ENCODE measurements at places on chromosomes 4 and X.

DNA sequence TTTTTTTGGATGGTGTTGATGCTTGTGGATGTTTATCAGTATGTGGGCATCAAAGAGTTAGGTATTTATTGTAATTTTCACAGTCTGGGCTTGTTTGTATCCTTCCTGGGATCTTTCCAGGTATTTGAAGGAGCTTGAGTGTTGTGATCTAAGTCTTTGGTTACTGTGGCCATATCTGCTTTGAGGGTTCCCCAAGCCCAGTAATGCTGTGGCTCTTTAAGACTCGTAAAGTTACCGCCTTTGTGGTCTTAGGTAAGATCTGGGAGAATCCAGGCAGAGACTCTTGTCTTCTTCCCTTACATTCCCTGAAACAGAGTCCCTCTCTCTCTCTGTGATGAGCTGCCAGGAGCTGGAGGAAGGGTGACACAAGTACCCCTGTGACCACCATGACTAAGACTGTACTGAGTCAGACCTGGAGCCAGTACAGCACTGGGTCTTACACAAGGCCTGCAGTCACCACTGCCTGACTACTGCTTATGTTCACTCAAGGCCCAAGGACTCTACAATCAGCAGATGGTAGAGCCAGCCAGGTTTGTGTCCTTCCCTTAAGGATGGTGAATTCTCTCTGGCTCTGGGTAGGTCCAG lies 62.2 kb downstream of the FMR1NB start:
- DNase-seq: no peak

GRCh38 chrX:57902633-57903032 lies 7.6 kb downstream of the ZXDA start:
- no peak for DNase-seq

DNA sequence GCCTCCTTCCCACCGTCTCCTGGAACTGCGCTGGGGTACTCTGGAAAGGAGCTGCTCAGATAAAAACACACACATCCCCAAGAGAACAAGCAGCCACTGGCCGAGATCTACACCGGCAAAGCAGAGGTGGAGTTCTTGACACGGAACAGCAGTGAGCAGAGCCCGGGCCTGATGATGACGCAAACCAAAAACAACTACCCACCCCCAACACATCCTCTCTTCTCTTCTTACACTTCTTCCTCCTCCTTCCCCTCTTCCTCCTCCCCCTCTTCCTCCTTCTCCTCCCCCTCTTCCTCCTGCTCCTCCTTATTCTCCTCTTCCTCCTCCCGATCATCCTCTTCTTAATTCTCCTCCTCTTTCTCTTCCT lies 4.6 kb downstream of the PNMA5 start:
- no peak for DNase-seq

DNA sequence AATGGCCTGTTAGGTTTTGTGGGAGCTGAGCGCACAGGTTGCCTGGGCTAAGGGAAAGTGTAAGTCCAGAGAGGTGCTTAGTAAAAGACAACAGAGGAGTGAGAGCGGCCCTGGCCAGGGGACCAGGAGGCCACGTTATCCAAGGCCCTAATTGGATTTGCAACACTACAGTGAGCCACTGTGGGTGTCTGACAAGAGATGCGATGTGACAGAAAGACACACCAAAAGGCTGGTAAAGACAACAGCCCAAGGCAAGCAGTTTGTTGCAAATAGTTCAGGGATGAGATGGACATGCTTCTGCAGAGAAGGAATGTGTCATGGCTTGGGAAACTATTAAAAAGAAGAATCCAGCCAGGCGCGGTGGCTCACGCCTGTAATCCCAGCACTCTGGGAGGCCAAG lies 162.7 kb upstream of the KIT start:
- no peak for DNase-seq

DNA sequence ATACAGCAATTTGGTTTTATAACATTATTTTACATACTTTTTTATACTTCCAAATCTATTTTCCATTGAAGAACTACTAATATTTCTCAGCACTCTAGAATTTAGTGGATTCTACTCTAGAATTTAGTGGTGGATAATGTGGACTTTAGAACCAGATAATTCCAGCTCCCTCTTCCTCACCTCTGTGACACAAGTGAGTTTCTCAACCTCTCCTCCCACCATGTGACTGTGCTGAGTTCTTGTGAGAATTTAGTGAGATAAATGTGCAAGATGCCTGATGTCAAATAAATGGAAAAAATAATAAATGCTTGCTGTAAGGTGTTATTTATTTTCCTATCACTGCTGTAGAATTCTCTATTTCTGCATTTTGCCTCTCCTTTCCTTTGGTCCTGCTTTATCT lies 107.3 kb downstream of the CPEB2 start:
- DNase-seq: no peak

DNA sequence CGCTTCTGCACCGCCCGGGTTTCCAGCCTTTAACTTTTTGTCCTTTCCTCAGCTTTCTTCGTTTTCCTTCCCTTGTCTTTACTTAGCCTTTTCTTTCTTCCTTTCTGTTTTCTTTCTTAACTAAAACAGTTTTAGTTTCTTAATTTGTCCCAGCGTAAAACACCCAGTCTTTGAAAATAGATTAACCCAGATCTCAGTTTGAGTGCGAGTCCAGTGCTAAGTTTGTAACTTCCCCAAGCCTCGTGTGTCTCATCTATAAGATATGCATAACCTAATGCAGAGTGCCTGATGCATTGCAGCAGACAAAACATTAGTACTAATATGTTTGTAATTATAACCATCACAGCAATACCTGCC lies 460 bp upstream of the GEMIN8 start:
- DNase-seq: no peak

- DNase-seq: no peak
Measured at GRCh38 chr4:26459054-26459755, 31.1 kb downstream of the CCKAR start.

DNA sequence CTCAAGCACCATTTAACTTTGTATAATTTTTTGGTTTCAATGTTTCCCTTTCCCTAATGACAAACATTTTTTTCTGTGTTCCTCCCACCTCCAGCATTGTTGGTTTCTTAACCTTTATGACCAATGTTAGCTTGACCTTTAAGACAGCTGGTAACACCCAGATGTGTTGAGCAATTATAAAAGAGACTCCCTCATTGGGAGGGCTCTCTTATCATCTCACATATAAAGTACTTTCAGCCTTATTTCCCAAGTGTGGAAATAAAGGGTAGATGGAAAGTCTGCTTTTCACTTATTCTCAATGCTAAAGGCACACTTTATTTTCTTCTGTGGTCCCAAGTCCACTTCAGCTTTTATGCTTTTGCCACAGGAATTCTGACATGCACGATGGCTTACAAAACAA lies 1420.4 kb downstream of the RAPGEF2 start:
- no peak for DNase-seq

DNA sequence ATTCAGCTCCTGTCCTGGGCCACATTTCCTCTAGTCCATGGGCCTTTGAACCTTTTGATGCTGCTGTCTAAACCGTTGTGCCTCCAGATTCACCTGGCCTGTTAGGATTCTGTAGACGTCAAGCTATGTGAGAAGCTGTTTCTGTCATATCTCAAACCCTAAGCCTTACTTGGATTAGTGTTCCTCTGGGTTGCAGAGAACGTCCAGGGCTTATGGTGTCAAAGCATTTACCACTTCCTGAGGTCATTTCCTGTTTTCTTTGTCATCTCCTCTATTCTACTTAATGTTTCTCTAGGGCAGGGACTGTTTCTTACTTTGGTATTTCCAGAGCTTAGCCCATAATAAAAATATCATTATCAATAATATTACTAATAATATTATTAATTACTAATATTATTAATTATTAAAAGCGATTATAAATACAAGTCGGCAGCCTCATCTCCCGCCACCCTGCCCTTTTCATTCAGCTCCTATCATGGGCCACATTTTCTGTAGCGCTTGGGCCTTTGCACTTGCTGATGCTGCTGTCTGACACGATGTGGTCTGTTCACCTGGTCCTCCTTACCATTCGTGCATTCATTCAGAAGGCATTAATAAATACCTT lies 19.1 kb downstream of the PRIMPOL start:
- no peak for DNase-seq

- no peak for DNase-seq
Measured at GRCh38 chrX:32514986-32515385, 696.4 kb downstream of the DMD start.

GRCh38 chr4:167930166-167930565 lies 162.2 kb upstream of the ANXA10 start:
- DNase-seq: no peak

GRCh38 chrX:14015294-14015693 lies 14.4 kb downstream of the GEMIN8 start:
- no peak for DNase-seq

DNA sequence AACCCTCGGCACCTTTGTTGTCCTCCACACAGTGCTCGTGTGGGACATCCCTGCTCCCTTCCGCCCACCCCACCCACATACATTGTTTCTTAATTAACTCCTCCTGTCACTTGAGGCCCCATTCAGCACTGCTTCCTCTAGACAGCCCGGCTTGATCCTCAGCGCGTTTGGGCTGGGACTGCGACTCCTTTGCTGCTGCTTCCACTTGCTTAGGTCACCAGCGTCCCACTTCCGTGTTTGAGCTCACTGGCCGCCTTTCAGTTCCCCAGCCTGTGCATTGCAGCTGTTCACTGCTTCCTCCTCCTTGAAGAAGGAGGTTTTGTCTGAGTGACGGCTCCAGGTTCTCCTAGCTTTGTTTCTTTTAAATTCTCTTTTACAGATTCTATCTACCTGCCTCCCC lies 16.1 kb downstream of the RNF4 start:
- DNase-seq: no peak

DNA sequence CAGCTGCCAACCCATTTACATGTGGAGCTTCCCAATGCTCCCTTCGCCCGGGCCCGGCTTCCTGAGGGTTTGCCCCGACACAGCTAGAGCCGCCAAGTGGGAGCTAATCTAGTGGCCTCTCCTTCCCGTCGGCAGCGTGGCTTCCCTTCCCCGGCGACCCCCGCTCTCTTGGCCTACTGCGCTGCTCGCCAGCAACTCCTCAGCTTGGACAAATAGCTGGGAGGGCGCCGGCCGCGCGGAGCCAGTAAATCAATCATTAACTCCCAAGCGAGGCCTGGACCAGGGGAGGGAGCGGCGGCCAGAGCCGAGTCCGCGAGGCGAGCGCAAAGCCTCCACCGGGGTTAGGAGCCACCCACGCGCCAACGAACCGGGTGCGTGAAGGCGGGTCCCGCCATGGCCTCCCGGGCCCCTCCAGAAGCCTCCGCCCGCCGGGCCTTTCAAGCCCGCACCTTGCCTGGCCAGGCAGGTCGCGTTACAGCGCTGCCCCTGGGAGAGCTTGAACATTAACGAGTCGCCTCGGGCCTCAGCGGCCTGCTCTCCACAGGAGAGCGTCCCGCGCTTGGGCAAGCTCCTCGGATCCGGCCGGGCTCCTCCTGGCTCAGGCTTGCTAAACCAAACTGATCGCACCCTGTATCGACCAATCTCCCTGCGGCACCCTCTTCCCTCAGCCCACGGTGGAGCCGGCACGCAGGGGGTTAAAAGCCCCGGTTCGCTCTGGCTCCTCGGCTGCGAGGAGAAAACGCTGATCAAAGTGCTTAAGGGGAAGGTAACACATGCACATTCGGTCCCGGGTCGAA lies 10.6 kb upstream of the BCOR start:
- no peak for DNase-seq

DNA sequence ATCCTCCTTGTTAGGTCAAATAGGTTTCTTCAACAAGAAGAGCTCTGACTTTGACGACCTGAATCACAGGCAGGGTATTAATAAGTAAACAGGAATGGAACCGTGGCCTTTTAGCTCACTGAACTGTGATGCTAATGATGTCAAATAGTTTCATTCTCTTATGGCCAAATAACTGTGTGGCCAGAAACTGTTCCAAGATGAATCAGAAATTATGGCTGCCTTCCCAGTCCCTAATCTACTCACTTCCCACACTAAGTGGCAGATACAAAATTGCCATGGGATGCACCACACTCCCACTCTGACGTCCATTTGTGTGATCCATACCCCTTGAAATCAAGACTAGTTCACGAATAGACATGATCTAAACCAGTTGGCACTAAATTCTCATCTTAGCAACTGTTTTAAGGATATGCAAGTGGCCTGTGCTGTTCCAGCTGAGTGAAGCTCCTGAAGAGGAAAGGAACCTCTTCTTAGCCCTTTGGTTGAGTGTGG lies 455.4 kb downstream of the IL15 start:
- no peak for DNase-seq

- no peak for DNase-seq
Measured at GRCh38 chr4:185227131-185227551, 17.7 kb downstream of the SNX25 start.

- no peak for DNase-seq
Measured at GRCh38 chr4:152556283-152556682, 20.4 kb upstream of the FBXW7 start.

GRCh38 chrX:148133105-148133725 lies 152.1 kb downstream of the FMR1NB start:
- DNase-seq: no peak

DNA sequence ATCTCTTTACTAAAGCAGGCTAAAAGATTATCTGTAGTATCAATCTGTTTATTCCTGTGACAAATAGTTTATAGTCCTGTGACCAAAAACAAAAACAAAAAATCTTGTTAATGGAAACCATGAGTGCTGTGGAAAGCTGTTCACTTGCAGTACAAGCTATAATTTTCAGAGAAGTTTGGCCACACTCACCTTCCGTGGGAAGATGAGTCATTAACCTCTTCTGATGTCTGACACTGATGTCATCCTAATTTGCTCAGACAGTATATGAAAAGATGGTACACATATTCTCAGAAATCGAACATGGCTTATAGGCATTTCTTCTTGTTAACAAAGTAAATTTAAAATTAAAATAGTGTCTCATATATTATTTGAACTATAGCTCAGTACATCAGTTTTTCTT lies 19.9 kb upstream of the ENPP6 start:
- no peak for DNase-seq

- DNase-seq: no peak
Measured at GRCh38 chr4:29009908-29010307, 1710.3 kb upstream of the PCDH7 start.

DNA sequence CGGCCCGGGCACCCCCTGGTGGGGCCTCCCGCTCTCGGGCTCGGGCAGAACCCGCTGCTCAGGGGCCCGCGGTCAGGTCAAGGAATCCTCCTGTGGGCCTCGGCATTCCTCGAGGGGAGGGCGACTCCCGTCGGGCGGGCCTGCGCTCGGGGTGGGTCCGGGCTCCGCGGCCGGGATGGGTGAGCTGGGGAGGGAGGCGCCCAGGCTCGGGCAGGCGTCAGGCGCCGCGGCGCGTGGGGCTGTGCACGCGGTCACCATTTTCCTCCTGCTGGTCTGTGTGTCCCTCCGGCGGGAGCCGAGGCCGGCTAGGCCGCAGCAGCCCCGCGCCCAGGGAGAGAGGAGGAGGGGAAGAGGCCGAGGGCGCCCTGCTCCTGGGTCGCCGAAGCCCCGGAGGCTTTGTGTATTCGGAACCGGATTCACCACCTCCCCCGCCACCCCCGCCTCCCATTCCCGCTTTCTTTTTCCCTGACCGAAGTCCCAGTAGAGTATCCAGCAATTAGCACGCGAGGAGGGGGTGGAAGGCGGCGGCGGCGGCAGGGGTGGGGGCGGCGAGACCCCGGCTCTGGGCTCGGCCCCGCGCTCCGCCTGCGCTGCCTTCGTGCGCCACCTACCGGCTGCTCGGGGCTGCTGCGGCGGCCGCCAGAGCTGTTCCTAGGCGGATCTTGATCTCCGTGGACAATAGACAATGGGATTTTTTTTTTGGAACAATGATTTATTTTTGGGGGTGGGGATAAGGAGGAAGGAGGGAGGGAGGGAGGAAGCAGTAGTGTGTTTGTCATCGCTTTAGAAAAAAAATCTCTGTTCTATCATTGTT lies 99.0 kb upstream of the MAML3 start:
- DNase-seq: peak; percentile 43

- DNase-seq: no peak
Measured at GRCh38 chrX:56600141-56600540, 36.7 kb downstream of the UBQLN2 start.

All from activated CD8-positive, alpha-beta memory T cell treated with anti-CD3 and anti-CD28 coated beads for 48 hours (primary cell).